Smooth muscle cell of the umbilical artery (primary cell): ENCODE measurements at places on chromosomes 11 and 22. TPM values are rescaled to one million over a fixed set of nuclear protein-coding genes. Genes with fewer than 3 reads are reported as not detected.

The SPCS2 gene
- 30.0 and 31.6 TPM in 2 replicates for total RNA-seq

The UCP3 gene
- total RNA-seq, result 0.30 and 0.32 TPM in 2 replicates

The PPP2R1B gene
- 29.7 and 40.3 TPM in 2 replicates for total RNA-seq

The ANKRD13D gene
- total RNA-seq, result 39.8 and 50.2 TPM in 2 replicates

The UBE4A gene
- 37.4 and 42.0 TPM in 2 replicates for total RNA-seq
